Activated CD4-positive, alpha-beta T cell treated with anti-CD3 and anti-CD28 coated beads, Interleukin-2, amount 10 ng/mL, durations not matched to agents 7 days and 5 days (primary cell): ENCODE measurements at places on chromosomes 3 and 15. TPM values are rescaled to one million over a fixed set of nuclear protein-coding genes. Genes with fewer than 3 reads are reported as not detected.

Gene CTXN2
- not detected for total RNA-seq

Gene GXYLT2
- total RNA-seq: not detected

Gene PLXNB1
- total RNA-seq: 2.3 TPM

Gene SOX2
- not detected for total RNA-seq

Gene GCNT3
- total RNA-seq: not detected

Gene SOX14
- not detected for total RNA-seq

Gene PEX5L
- total RNA-seq: 0.04 TPM

Gene SH2D7
- not detected for total RNA-seq

Gene ASB14
- not detected for total RNA-seq

Gene ERICH6
- 0.81 TPM for total RNA-seq

Gene RYR3
- not detected for total RNA-seq

GRCh38 chr3:68973639-68974038 is 39.8 kb downstream of the EOGT start:
- H3K27me3 ChIP-seq: peaks cover 10% of the 10 kb centered on the region
- H3K27ac ChIP-seq: no peak overlapping the region
- peaks cover 12% of the 10 kb centered on the region for H3K36me3 ChIP-seq
- no peaks in the 10 kb centered on the region for H3K4me1 ChIP-seq
- DNase-seq: no peak
- no peak overlapping the region for H3K4me3 ChIP-seq

- peak overlapping the region; percentile 33 for H3K4me3 ChIP-seq
- peaks cover 37% of the 10 kb centered on the region for H3K4me1 ChIP-seq
- peaks cover 2% of the 10 kb centered on the region for H3K36me3 ChIP-seq
- no peak overlapping the region for H3K27ac ChIP-seq
- H3K27me3 ChIP-seq: peaks cover 9% of the 10 kb centered on the region
Measured at GRCh38 chr3:143122608-143123352, 3.2 kb downstream of the CHST2 start.

GRCh38 chr3:43024181-43024885 is 45.2 kb downstream of the GASK1A start:
- H3K4me3 ChIP-seq: peak overlapping the region; percentile 52
- H3K36me3 ChIP-seq: peaks cover 15% of the 10 kb centered on the region
- H3K27me3 ChIP-seq: no peaks in the 10 kb centered on the region
- H3K27ac ChIP-seq: peak overlapping the region; percentile 92
- peak; percentile 73 for DNase-seq

GRCh38 chr15:78662028-78662427 is 21.0 kb upstream of the CHRNB4 start:
- no peaks in the 10 kb centered on the region for H3K36me3 ChIP-seq
- H3K27me3 ChIP-seq: peaks cover 2% of the 10 kb centered on the region
- DNase-seq: no peak
- H3K4me3 ChIP-seq: no peak overlapping the region
- no peak overlapping the region for H3K27ac ChIP-seq

DNA sequence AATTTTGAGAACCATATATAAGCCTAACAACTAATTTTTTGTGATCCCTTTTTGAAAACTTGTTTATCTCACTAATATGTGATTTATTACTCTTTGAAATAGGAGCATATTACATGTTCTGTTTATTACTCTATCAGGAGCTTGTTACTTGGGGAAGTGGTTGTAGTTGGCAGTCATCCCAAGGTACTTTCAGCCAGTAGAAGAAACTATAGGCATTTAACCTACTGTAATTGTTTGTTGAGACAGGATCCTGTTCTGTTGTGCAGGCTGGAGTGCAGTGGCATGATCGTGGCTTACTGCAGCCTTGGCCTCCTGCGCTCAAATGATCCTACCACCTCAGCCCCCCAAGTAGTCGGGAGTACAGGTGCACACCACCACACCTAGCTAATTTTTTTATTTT is 195.6 kb downstream of the TCF12 start:
- DNase-seq: no peak
- H3K4me3 ChIP-seq: no peak overlapping the region
- H3K4me1 ChIP-seq: peaks cover 10% of the 10 kb centered on the region
- H3K27me3 ChIP-seq: no peaks in the 10 kb centered on the region

GRCh38 chr15:65312400-65312916 is 8.0 kb downstream of the RNU5B-1 start:
- H3K4me3 ChIP-seq: no peak overlapping the region
- H3K27me3 ChIP-seq: peaks cover 4% of the 10 kb centered on the region
- H3K36me3 ChIP-seq: no peaks in the 10 kb centered on the region
- DNase-seq: no peak

GRCh38 chr3:71299160-71299559 is 284.4 kb downstream of the FOXP1 start:
- H3K4me3 ChIP-seq: no peak overlapping the region
- no peak overlapping the region for H3K27ac ChIP-seq
- peaks cover 24% of the 10 kb centered on the region for H3K36me3 ChIP-seq
- DNase-seq: no peak
- peaks cover 49% of the 10 kb centered on the region for H3K4me1 ChIP-seq

GRCh38 chr3:63135367-63135766 is 142.7 kb upstream of the SYNPR start:
- H3K4me1 ChIP-seq: no peaks in the 10 kb centered on the region
- no peak overlapping the region for H3K27ac ChIP-seq
- DNase-seq: no peak

DNA sequence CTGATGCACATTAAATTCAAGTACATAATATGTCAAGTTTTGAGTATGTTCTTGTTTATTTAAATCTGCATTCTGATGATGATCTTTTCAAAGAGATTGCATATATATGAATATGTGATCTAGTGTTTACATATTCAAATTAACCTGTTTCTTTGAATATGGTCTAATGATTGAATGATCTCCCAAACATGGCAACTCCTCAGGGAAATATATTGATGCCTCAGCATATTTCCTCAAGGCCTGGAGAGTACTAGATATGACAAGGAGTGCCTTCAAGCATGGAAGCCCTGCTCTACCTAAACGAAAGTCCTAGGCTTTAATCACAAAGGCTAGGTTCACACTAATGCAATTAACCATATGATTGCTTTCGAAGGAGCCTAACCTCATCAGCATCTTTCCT is 532.8 kb downstream of the ZIC1 start:
- no peaks in the 10 kb centered on the region for H3K27me3 ChIP-seq
- no peak overlapping the region for H3K4me3 ChIP-seq
- DNase-seq: no peak
- H3K27ac ChIP-seq: no peak overlapping the region
- H3K4me1 ChIP-seq: no peaks in the 10 kb centered on the region

- H3K27me3 ChIP-seq: peaks cover 2% of the 10 kb centered on the region
- no peaks in the 10 kb centered on the region for H3K36me3 ChIP-seq
- H3K27ac ChIP-seq: no peak overlapping the region
- DNase-seq: no peak
Measured at GRCh38 chr15:86016750-86017149, 62.9 kb upstream of the AGBL1 start.

DNA sequence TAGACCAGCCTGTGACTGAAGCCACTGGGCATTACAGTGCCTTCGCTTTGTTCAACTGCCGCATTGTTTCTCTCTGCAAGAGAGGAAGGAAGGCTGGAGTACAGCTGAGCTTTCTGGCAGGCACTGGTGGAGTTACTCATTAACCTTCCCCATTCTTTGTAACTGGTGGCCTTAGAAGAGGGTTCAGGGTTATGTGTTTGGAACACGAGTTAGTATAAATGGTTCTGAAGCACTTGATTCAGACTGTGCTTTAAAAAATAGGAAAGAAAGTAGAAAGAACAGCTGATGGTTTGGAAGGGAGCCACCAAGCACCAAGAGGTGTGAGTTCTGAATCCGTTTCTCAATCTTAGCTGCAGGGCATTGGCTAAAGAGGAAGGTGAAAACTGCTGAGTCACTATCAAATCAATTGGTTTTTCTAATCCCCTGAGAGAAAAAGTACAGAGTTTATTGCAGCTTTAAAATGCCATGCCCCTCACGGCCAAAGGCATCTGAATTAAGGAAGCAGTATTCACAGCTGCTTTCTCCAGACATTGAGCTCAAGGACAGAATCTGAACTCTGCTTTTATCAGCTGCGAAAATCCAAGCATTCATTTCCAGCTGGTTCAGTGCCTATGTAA is 3.6 kb downstream of the HGD start:
- H3K4me1 ChIP-seq: peaks cover 8% of the 10 kb centered on the region
- H3K4me3 ChIP-seq: no peak overlapping the region
- peaks cover 2% of the 10 kb centered on the region for H3K27me3 ChIP-seq
- H3K36me3 ChIP-seq: peaks cover 2% of the 10 kb centered on the region
- DNase-seq: no peak

DNA sequence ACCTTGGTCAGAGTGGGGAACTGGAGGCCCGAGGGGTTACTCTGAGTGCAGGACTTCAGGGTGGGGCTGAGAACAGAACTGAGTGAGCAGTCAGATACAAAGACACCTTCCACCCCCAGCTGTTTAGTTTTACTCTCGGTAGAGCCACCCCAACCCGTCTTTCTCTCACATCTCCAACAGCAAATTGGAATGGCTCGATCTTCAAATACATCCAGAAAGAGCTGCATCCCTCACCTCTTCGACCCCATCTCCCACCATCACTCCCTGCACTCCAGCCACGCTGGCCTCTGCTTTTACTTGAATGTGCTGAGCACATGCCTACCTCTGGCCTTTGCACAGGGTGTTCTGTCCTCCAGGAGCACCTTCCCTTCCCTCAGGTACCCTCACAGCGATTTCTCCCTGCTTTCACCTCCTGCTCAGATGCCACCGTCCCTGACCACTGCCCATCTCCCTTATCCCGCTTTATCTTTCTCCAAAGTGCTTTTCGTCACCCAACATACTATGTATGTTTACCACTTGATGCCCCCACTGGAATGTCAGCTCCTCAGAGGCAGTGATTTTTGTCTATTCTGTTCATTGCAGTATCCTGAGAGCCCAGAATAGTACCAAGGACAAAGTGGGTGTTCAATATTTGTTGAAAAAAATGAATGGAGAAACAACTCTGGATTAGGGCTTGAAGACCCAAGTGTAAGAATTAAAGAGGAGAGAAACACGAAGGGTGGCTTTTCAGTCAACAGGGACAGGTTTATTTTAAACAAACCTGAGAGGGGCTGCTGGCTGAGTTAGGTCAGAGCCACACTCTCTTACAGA is 4.4 kb downstream of the CHCHD4 start:
- H3K27ac ChIP-seq: no peak overlapping the region
- H3K4me3 ChIP-seq: no peak overlapping the region
- peaks cover 23% of the 10 kb centered on the region for H3K36me3 ChIP-seq
- no peak for DNase-seq
- peaks cover 38% of the 10 kb centered on the region for H3K4me1 ChIP-seq

DNA sequence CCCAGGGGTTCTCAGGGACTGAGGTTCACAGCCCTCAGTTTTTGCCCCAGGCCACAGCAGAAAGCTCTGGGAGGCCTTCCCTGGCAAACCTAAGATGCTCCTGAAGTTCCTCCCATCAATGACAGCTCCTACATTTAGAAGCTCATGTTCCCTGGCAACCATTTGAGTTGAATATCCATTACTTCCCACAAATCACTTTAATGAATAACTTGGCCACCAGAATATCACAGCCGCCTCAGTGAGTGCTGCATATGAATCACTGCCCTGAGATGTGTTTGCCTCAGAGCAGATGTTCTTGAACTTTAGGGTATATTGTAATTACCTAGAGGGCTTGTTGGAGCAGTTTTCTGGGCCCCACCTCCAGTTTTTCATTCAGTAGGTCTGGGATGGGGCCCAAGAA is 27.4 kb downstream of the SLCO2A1 start:
- no peak overlapping the region for H3K27ac ChIP-seq
- H3K4me3 ChIP-seq: no peak overlapping the region
- peaks cover 5% of the 10 kb centered on the region for H3K27me3 ChIP-seq
- no peak for DNase-seq
- no peaks in the 10 kb centered on the region for H3K36me3 ChIP-seq
- no peaks in the 10 kb centered on the region for H3K4me1 ChIP-seq

GRCh38 chr15:98555173-98555515 is 93.2 kb upstream of the IGF1R start:
- no peaks in the 10 kb centered on the region for H3K4me1 ChIP-seq
- H3K36me3 ChIP-seq: no peaks in the 10 kb centered on the region
- H3K27ac ChIP-seq: no peak overlapping the region
- H3K4me3 ChIP-seq: no peak overlapping the region
- H3K27me3 ChIP-seq: peaks cover 9% of the 10 kb centered on the region

- peaks cover 18% of the 10 kb centered on the region for H3K4me1 ChIP-seq
- no peak overlapping the region for H3K4me3 ChIP-seq
- H3K27ac ChIP-seq: no peak overlapping the region
- DNase-seq: no peak
Measured at GRCh38 chr15:98803228-98804056, 155.1 kb downstream of the IGF1R start.

DNA sequence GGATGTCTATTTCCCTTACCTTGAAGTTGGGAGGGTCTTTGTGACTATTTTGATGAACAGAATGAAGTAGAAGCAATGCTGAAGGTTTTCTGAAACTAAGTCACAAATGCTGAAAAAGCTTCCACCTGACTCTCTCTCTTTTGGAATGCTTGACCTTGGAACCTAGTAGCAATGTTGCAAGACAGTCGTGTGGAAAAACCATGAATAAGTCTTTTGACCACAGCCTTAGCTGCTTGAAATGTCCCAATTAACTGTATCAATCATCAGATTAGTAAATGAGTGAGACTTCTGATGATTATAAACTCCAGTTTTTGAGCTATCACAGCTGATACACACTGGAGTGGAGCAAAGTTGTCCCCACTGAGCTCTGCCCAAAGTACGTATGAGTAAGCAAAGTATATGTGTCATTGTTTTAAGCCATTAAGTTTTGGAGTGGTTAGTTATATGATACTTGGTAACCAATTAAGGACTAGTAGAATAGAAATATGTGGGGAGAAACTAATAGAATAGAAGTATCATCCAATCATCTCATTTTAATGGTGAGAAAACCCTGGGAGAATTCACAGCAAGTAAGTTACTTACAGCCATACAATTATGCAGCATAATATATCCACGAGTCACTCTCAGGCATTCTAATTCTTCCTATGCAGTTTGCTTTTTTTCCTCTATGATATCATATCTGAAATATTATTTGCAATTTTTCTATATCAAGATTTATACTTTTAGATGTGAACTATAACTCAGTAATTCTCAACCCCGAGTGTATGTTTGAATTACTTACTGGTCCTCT is 1010.6 kb downstream of the ROBO2 start:
- H3K4me1 ChIP-seq: no peaks in the 10 kb centered on the region
- no peak for DNase-seq
- H3K27me3 ChIP-seq: no peaks in the 10 kb centered on the region
- no peak overlapping the region for H3K4me3 ChIP-seq

DNA sequence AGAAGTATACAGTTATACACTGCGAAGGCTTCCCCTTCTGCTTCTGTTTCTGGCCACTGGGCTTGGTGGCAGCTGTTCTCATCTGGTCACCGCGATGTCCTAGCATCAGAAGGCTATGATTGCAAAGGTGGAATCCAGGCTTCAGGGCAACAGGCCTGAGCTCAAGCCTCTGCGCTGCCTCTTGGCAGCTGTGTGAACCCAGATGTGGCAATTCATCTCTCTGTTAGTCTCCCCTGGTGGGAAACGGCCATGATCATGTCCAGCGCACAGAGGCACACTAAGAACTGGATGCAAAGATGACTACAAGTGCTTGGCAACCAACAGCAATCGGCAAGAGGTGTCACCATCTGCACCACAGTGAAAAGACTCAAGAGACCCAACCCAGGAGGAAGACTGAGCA is 78.9 kb downstream of the PCSK6 start:
- H3K4me1 ChIP-seq: no peaks in the 10 kb centered on the region
- H3K36me3 ChIP-seq: no peaks in the 10 kb centered on the region
- no peak for DNase-seq
- peaks cover 3% of the 10 kb centered on the region for H3K27me3 ChIP-seq
- H3K4me3 ChIP-seq: no peak overlapping the region

- no peaks in the 10 kb centered on the region for H3K36me3 ChIP-seq
- H3K27ac ChIP-seq: peak overlapping the region; percentile 63
- H3K27me3 ChIP-seq: peaks cover 17% of the 10 kb centered on the region
- H3K4me3 ChIP-seq: no peak overlapping the region
Measured at GRCh38 chr3:142993958-142994442, 7.4 kb upstream of the U2SURP start.
